ENCODE measurements at places on chromosomes 11 and 22.

GRCh38 chr11:269146-269890, 8.9 kb upstream of the NLRP6 start:
- DNase-seq: no peak

DNA sequence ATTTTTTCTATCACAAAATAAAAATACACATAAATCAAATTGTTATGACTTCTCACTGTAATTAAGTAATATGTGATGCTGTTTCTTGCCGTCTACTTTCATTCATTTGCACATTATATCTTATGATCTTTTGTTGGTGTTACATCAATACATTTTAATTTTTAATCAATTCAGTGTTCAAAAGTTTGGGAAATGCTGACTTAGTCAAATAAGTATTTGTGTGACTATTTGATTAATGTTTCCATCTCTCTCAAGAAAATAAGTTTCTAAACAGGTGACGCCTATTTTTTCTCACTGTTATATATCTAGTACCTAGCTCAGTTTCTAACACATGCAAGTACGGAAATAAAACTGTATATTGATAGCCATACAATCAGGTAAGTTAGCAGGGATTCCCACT, 329.5 kb upstream of the KIRREL3 start:
- no peak for DNase-seq

GRCh38 chr11:66883016-66883965, 26.4 kb downstream of the LRFN4 start:
- peak; percentile 49 for DNase-seq

- DNase-seq: no peak
Observed at GRCh38 chr11:70725739-70726138, 327.4 kb downstream of the CTTN start.

GRCh38 chr11:8094656-8095055, 13.6 kb downstream of the TUB start:
- DNase-seq: no peak

DNA sequence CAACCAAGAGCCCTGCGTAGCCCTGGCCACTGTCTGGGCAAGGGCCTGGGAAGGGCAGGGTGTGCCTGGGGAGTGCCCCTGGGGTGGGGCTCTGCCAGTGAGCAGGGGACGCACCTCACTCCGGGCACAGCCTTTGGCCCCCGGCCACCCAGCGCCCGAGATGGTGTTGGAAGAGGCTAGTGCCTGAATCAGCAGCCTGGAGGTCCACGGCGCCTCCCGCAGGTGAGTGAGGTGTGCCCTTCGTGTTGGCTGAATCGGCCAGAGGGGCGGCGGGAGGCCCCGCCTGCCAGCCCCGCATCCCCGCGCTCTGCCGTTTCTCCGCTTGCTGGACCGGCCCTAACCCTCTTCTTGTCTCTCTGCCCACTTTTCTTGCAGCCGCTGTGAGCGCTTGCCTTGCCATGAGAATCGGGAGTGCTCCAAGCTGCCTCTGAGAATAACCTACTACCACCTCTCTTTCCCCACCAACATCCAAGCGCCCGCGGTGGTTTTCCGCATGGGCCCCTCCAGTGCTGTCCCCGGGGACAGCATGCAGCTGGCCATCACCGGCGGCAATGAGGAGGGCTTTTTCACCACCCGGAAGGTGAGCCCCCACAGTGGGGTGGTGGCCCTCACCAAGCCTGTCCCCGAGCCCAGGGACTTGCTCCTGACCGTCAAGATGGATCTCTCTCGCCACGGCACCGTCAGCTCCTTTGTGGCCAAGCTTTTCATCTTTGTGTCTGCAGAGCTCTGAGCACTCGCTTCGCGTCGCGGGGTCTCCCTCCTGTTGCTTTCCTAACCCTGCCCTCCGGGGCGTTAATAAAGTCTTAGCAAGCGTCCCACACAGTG, 60.1 kb downstream of the FBLN1 start:
- no peak for DNase-seq

- no peak for DNase-seq
Observed at GRCh38 chr11:47408598-47409439, 429 bp downstream of the SLC39A13 start.

DNA sequence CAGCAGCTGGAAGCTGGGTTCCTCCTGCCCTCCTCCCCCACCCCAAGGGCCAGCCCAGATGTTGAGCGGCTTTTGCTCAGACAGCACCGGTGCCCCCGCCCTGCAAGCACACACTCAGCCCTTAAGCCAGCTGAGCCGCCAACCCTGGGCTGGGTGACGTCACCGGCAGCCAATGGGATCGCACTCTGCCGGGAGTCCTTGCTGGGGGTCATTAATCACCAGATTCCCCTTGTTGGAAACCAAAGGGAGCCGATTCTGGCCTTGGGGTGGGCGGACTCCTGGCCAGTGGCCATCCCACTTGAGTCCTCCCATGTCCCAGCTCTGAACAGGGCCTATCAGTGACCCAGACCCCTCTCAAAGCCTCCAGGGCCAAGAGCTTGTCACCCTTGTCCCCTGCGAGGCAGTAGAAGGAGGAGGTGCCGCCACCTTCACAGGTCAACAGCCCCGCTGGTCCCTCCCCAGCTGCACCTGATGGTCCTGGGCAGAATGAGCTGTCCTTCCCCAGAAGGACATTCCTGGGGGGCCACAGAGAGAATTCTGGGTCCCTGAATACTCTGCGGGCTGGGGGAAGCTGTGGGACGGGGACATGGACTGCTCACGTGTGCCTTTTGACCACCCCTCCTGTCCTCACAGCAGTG, 7.4 kb downstream of the DUSP8 start:
- DNase-seq: peak; percentile 71

DNA sequence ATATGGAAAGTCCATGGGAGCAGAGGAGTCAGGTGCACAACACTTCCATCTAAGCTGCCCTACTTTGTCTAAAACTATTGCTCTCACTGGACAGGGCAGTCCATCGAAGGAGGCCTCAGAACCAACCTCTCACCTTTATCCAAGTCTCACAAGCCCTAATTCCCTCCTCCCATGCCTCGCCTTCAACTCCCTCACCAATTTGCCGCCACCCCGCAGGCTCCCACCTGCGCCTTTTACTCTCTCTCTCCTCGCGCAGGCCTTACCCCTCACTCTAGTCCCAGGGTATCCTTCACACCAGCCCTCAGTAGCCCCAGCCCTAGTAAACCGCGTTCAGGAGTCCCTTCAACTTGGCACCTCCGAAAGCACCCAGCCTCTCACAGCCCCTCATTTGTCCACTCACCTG, 451 bp downstream of the FHIP1B start:
- DNase-seq: no peak

DNA sequence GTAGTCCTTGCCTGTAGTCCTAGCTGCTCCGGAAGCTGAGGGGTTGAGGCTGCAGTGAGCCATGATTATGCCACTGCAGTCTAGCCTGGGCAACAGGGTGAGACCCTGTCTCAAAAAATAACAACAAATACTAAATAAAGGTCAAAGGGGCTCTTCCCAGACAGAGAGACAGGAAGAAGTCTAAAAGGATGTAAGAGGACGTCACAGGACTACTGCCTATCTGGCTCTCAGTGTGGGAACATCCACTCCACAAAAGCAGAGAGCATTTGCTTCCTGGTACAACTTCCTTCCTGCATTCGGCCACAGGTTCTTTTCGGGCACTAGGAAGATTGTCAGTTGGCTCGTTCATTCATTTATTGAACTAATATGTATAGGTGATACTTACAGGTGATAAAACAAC, 110.6 kb downstream of the SGSM3 start:
- no peak for DNase-seq

- peak; percentile 59 for DNase-seq
Observed at GRCh38 chr11:72239849-72240460, 4.0 kb downstream of the PHOX2A start.

DNA sequence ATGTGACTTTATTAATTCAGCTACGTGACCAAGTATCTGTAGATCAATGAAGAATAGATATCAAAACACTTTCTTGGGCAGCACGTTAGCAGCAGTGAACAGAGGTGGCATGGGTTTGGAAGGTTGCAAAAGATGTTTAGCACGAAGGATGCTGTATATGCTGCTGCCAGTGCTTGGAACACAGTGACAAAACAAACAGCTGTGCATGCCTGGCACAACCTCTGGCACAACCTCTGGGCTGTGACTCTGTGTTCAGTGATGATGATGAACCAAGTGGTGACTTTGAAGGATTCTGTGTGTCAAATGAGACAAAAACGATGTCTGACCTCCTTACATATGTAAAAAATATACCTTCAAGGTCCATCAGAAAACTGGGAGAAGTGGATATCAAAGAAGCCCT, 104.7 kb downstream of the TBC1D22A start:
- no peak for DNase-seq

DNA sequence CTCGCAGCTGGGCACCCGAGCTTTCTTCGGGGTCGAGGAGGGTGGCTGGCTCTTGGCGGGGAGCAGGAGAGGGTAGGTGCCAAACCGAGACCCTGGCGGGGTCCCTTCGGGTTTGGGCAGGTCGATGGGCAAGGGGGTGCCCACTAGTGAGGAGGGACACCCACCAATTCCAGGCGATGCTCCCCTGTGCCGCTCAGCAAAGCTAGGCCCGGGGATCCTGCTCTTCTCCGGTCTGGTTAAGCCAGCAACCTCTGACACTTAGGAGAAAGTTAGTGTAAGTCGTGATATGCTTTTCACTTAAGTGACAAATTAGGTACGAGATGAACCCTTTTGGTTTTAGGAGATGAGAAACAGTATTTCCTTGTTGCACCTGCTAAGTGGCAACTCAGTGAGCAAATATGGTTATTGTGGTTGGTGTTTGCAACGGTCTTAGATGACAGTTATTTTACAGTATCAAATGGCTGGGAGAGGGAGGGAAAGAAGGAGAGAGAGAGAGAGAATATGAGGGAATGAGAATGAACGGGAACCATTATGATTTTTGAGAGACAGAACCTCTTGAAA, 565 bp downstream of the NUCB2 start:
- no peak for DNase-seq

GRCh38 chr11:69524291-69524882, 42.9 kb downstream of the LINC01488 start:
- DNase-seq: no peak

GRCh38 chr11:114889594-114890011, 211.3 kb downstream of the NXPE2 start:
- no peak for DNase-seq

GRCh38 chr11:37264060-37264459, 666.0 kb upstream of the RAG2 start:
- no peak for DNase-seq

- DNase-seq: no peak
Observed at GRCh38 chr11:115384236-115384635, 120.0 kb downstream of the CADM1 start.

GRCh38 chr22:35437049-35437448, 37.1 kb downstream of the MCM5 start:
- peak; percentile 12 for DNase-seq

GRCh38 chr22:48346911-48347310, 1480.8 kb downstream of the BRD1 start:
- no peak for DNase-seq
